PC-9 (cell line): ENCODE measurements at places on chromosomes 6 and 20.

DNA sequence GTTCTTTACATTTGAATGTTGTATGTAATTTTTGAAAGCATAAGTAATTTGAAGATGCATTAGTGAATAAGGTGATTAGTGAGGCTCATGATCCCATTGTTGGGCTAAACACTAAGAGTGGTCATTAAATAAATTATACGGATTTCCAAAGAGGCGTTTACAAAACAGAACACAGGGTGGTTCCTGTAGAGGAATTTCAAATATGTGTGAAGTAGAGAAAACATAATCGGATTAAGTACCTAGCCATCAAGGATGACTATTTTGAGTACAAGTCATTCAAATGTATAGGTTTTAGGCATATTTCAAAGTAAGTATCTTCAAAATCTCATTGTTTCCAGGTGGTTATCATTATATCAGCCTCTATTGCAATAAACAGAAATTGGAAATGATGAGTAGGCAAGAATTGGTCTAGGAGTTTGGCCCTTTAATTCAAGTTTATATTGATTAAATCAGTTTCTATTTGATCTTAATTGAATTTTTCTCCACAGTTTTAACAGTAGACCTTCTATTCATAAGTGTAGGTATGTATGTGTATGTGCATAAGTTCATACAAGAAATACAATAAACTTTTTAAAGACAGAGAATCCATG is 94.8 kb downstream of the MYLK4 start:
- no peak for DNase-seq

- no peak for DNase-seq
Observed at GRCh38 chr6:149094156-149094555, 223.4 kb upstream of the TAB2 start.

DNA sequence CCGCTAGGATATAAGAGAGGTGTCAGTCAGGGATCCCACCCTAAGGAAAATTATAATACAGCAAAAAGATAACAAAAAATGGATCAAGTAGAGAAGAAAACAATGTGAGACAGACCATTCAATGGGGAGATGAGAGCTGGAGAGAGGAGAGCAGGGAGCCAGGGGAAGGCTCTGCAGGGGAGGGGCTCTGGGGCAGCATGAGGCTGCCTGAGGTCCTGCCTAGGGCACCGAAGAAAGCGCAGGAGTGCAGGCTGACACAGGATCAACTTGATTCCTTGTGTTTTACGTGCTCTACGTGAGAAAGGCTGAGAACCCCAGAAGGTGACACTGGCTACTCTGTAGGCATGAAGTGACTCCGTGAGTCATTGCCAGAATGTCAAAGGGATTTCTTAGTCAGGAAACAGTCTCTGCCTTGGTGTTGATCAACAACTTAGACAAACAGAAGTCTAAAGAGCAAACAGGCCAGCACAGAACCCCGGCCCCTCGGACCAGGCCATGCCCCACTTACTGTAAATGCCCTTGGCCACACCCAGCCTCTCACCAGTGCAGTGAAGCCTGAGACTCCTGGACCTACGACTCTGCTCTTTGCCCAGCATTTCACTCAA is 290.1 kb upstream of the PRDM1 start:
- DNase-seq: peak; percentile 41

- peak; percentile 83 for DNase-seq
Observed at GRCh38 chr6:157528931-157529653, 148.1 kb downstream of the ZDHHC14 start.

DNA sequence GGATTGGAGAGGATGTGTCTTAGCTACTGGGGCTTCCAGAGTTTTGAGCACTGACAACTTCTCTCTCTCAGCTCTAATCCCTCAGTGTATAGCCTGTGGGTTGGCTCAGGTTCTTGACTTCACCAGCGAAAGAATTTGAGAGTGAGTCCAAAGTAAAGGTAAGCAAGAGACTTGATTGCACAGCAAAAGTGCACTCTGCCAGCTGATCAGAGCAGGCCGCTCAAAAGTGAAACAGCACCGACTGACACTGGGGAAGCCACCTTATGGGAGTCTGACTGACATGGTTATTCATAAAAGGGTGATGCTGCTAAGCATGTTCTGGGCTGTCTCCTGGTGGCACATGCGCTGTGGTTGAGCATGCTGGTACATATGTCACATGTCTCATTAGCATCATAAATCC is 389.5 kb downstream of the CBLN4 start:
- DNase-seq: no peak

DNA sequence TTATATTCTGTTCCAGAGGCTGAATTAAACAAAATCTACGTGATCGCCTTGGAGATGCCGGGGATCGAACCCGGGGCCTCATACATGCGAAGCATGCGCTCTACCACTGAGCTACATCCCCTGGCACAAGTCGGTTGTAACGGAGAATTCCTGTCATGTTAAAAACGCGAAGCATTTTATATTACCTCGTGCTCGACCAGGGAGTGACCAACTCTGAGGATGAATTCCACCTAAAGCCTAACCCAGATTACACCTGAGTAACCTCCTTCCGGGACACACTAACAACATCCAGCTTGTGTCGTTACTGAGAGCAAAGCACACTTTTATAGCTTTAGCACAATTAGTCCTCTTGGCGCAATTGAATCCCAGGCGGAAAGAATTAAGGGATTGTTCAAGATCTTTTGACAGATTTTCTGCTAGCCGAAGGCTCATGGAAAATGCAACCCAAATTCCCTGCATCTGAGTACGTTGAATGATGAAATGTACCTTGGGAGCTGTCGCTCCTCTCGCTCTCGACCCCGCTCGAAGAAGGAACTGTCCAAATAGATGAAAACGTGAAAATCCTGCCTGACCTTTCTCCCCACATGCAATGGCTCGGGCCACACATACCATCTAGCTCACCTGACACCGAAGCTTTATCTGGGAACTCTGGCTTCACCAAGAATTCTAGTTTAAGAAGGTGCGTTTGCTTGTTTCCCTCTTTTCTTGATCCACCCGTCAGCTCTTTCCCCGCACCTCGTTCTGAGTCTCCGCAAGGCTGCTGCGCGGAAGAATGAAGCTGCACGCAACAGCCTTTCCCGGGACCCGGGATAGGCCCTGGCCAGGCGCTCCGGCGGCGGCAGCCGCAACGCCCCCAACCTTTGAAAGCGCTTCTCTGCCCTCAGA is 148.3 kb downstream of the GPX5 start:
- peak; percentile 73 for DNase-seq

GRCh38 chr6:160378218-160378617 is 30.0 kb downstream of the SLC22A3 start:
- no peak for DNase-seq

DNA sequence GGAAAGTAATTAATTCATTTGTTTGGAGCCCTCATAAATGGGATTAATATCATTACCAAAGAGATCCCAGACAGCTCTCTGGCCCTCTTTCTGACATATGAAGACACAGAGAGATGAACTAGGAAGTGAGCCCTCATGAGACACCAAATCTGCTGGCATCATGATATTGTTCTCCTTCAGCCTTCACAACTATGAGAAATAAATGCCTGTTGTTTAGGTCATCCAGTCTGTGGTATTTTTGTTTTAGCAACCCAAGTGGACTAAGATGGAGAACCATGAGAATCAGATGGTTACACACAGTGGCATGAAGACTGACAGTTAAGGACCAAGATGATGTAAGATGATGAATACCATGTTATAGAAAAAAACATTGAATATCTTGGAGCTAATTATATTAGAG is 16.9 kb upstream of the HBS1L start:
- DNase-seq: no peak

- DNase-seq: no peak
Observed at GRCh38 chr6:160029525-160029924, 60.6 kb downstream of the IGF2R start.

DNA sequence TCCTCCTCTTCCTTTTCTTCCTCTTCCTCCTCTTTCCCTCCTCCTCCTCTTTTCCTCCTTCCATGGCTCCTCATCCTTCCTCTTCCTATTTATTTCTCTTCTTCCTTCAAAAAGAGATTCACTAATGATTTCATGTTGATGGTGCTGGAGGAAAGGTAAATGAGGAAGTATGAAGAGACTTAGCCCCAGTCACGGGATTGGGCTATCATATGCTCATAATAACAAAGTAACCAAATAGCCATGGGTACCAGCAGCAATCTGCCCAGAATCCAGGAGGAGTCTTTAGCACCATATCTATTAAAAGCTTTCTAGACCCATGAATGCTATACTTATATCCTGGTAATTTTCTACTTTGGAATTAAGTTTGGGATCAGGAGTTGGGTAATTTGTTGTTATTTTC is 910.9 kb upstream of the MAP3K7 start:
- no peak for DNase-seq

DNA sequence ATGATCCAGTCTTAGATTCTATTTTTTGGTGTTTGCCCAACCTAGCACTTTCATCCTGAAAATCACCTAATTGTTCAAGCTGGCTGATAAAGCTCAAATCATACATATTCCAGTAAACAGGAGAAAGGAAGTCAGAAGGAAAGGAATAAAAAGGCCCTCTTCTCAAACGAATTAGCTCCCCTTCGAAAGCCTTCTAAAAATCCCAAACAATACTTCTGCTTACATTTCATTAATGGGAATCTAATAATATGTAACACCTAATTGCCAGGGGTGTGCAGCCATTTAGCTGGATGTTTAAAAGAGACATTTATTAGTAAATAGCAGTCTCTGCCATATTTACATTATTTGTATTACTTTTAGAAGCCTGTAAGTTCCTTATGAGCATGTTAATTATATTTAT is 302.9 kb upstream of the TCF21 start:
- no peak for DNase-seq

- no peak for DNase-seq
Observed at GRCh38 chr20:33672426-33673113, 1.7 kb downstream of the NECAB3 start.

DNA sequence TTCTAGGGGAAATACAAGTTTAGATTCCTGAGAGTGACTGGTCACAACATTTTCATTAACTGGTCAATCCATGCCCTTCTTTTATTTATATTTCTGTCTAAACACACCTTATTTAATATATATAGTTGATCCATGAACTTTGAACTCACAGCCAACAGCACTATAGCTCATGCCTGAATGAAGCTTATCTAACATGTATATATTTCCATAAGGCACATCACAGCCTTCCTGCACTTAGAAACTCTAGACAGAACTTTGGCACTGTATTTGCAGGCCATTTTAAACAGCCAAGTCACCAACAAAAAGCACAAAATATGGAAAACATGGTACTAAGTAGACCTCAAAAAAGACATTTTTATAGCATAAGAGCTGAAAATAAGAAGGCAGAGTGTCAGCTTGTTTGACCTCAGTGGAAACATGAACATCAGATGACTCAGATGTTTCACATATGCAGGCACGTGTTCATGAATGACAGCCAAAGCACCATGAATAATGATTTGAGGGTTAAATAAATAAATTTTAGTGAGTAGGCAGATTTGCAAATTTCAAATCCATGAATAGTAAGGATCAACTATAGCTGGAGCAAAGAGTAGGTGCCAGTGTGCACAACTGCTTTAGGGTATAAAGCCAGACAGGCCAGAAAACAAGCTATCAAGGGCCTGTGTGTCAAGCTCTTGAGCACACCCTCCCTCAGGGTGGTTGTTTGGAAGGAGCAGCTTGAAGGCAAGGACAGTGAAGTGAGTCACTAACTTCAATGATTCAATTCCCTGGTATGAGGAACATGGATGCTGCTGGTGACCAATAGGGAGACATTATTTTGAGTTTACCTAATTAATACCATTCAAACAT is 88.9 kb upstream of the NT5E start:
- peak; percentile 96 for DNase-seq

GRCh38 chr6:109794201-109794923 is 103.3 kb downstream of the FIG4 start:
- DNase-seq: peak; percentile 46

DNA sequence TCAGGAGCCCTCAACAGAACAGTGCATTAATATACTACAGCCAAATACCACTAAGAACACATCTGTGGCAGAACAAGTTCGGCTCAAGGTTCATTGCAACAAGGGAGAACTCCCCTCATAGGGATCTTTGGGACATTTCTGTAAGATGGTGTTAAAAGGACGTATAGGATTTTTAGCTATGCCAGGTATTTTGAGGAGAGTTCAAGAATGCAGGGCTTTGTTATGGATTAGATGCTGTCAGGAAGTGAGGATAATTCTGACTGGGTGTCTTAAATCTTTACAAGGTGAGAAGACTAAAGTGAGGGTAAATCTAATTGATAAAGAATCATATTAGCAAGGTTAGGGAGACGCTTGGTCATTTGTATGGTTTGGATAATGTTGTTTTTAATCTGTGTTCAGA is 83.7 kb upstream of the AHI1 start:
- DNase-seq: no peak

GRCh38 chr20:32964575-32964974 is 39.7 kb downstream of the SUN5 start:
- DNase-seq: no peak

- DNase-seq: no peak
Observed at GRCh38 chr6:39808964-39809363, 16.8 kb downstream of the DAAM2 start.

- no peak for DNase-seq
Observed at GRCh38 chr6:149320796-149321195, 3.3 kb downstream of the TAB2 start.

- DNase-seq: no peak
Observed at GRCh38 chr20:46994341-46994740, 99.7 kb downstream of the EYA2 start.

DNA sequence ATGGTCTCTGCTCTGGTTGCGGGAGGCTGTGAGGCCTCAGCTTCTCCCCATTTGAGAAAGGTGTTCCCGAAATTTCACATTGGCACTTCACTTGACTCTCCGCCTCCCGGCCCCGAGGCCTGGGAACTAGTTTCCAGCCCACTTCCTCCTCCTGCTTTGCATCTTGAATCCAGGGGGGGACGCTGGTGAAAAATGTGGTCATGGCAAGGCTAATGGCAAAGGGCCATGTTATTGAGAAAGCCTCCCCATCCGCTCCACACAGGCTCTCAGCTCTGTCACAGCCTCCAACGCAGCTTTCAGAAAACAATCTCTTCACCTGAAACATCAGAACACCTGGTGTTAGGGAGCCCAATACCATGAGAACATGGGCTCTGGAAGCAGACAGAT is 5.6 kb downstream of the PLAGL2 start:
- DNase-seq: no peak

- no peak for DNase-seq
Observed at GRCh38 chr6:26034905-26035304, 52.3 kb upstream of the HFE start.

- no peak for DNase-seq
Observed at GRCh38 chr6:16777794-16778193, 16.5 kb upstream of the ATXN1 start.

DNA sequence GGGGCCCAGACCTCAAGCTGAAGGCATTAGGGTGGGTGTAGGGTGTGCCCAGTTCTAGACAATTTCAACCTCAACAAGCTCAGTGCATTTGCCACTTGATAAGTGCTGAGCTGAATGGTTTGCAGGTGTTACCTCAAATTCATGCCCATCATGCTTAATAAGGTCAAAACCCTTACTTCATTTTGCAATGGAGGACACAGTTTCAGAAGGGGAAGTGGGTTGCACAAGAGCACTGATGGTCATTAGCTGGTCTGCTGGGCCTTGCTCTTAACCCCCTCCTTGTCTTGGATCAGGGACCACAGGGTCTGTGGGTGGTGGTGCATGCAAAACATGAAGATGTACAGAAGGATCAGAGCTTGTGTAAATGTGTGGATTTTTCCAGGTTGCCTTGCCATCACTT is 71.0 kb upstream of the SIRPA start:
- DNase-seq: no peak
